ENCODE measurements at places on chromosomes 2 and 18. TPM values are rescaled to one million over a fixed set of nuclear protein-coding genes. Genes with fewer than 3 reads are reported as not detected.
A peak's percentile ranks its signal among the peaks of the same experiment; 100 is the strongest.

EFR3B gene
- 4.3 TPM for total RNA-seq

GRCh38 chr18:77448046-77448445, 198.4 kb downstream of the GALR1 start:
- DNase-seq: no peak

- DNase-seq: no peak
Measured at GRCh38 chr2:224165901-224166319, 126.8 kb upstream of the SERPINE2 start.

GRCh38 chr2:27093430-27094352, 7.1 kb downstream of the KHK start:
- no peak for DNase-seq

DNA sequence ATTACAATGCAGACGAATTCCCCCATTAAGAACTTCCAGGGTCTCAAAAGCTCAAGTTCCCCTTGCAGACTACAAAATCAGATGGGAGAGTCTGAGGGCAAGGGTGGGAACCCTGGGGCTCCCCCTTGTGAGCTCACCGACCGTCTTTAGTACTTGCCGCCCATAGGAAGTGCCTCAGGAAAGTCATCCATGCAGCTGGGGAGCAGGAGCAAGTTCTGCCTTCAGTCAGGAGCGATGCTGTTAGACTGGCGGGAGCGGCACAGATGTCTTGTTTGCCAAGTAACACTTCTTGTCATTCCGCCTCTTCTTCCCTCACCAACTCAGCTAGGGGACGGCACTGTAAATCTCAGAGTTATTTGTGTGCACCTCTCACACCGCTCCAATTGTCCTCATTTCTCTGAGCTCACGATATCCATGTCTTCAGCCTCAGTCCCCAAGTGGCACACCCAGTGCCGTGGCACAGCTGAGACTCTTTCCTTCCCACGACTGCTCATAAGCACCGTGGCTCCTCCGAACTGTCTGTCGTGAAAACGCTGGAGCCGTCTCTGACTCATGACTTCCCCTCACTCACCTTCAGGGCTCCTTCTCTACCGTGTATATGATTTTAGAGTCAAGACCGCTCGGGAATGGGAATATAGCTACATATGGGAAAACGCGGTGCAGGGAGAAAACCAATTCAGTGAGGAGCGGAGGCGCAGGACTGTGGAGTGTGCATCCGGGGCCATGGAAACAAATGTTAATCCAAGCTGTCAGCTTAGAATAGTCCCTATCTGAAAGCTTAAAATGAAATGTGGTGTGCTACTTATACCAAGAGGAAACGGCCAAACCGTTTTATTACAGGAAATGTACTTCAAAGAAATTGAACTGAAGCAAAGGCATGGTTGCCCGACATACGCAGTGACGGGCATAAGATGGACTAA, 34.0 kb downstream of the UXS1 start:
- DNase-seq: no peak

GRCh38 chr2:74845217-74845751, 11.4 kb downstream of the HK2 start:
- peak; percentile 84 for DNase-seq

HOXD13 gene
- total RNA-seq: 4.8 TPM

C2orf81 gene
- total RNA-seq: 1.4 TPM

DNA sequence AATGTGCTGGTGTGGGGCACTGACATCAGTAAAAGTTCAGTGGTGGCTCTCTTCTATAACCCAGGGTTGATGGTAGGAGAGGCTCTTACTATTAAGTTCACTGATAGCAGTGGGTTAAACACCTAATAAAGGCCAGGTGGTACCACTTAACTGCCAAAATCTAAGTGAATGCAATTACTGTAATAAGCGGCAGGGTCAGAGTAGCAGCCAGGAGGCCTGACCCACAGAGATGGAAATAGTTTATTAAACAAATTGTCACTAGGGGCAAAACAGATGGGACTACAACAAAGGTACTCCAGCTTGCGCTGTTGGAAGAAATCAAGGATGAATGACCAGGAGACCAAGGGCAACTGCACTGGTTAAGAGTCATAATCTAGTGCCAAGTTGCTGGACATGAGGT, 26.6 kb downstream of the ZSWIM2 start:
- no peak for DNase-seq

DNA sequence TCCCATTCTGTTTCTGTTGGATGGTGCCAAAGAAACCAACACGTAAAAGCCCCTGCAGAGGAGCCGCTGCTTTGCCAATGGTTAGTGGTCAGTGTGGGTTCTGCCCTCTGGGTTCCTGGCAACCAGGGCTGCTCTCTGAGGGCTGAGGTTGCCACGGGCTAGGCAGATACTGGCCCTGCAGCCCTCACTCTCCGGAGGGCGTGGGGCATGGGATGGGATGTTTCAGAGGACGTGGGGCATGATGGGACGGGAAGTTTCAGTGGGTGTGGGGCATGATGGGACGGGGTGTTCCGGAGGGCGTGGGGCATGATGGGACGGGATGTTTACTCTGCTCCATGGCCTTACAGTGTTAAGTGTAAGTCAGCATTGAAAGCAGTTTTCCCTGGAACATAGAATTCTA, 34.2 kb downstream of the ADI1 start:
- no peak for DNase-seq

- no peak for DNase-seq
Measured at GRCh38 chr2:172241222-172241621, 138.5 kb upstream of the DLX2 start.

GAD1 gene
- 4.3 TPM for total RNA-seq

- no peak for DNase-seq
Measured at GRCh38 chr18:59917422-59917821, 17.6 kb downstream of the PMAIP1 start.

DNA sequence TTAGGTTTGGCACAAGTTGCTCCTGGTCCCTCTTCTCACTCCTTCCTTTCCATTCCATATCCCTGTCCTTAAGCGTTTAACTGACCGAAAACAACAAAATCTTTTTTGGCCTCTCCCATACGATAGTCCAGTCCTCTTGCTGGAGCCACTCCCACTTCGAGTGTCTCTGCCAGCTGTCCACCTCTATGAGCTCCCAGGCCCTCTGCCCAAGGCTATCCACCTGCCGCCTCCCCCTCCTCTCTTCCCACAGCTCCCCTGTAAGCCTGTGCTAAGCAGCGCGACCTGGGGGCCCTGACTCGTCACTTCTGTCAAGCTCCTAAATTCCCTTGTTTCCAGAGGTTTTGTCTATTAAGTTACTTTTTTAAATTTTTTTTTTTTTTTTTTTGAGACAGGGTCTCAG, 47.0 kb upstream of the FOSL2 start:
- DNase-seq: no peak

- DNase-seq: no peak
Measured at GRCh38 chr2:105725388-105725787, 19.3 kb upstream of the NCK2 start.

- DNase-seq: no peak
Measured at GRCh38 chr2:155190342-155190741, 491.8 kb downstream of the KCNJ3 start.

DNA sequence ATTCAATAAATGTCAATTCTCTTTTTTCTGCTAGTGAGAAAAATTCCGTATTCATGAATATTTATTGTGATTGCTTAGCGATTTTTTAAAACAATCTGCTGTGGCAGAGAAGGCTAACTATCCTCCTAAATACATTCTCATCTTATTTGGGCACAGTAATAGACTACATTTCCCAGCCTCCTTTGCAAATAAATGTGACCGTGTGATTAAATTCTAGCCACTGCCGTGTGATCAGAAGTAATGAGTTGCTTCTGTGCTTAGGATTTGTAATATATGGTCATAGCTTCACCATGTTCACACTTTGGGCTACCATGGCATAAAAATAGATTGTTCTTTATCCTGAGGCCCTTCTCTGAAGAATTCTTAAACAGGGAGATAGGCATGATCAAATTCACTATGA, 179.6 kb downstream of the FAM124B start:
- DNase-seq: no peak

GRCh38 chr18:51110073-51110797, 80.2 kb downstream of the SMAD4 start:
- peak; percentile 35 for DNase-seq

MPP4 gene
- total RNA-seq: 3.6 TPM

CRYGC gene
- not detected for total RNA-seq

DNA sequence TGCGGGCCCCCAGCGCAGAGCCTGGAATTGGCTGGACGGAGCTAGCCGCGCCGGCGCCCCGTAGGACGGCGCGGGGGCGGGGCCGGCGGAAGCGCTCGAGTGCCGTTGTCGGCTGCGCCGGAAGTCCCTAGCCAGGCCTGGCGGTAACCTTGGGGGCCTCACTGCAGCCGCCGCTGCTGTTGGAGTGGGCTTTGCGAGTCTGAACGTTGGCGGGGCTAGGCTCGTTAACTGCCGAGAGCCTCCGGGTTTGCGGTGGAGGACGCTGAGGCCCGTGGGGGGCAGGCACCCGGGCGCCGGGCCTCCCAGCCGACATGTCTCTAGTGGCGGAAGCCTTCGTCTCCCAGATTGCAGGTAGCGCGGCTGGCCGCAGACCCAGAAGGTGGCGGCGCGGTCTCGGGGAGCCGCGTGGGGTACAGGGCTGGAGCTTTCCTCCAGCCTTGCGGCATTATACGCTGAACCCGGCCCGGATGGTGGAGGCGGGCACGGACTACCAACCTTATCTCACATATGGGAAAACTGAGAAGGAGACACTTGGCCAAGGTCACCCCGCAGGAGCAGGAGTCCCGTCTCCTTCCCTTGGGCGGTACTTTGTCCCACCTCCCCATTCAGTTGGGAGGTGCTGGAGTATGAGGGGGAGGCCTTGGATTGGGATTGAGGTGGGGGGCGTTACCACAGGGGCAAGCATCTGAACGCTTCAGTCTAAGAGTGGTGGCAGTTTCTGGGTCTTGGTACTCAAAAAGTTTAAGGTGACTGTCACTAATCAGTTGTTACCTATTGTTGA, at the start of gene MTX2:
TSS of gene MTX2 (plus strand) at position 124 of the 781 bp plus-strand sequence. CDS start at position 312, 188 bp downstream.
- DNase-seq: peak; percentile 81

MAPRE2 gene
- 52.2 TPM for total RNA-seq

GRCh38 chr2:202113571-202114142, 40.6 kb downstream of the KIAA2012 start:
- DNase-seq: peak; percentile 42

DNAJC5G gene
- not detected for total RNA-seq

DNA sequence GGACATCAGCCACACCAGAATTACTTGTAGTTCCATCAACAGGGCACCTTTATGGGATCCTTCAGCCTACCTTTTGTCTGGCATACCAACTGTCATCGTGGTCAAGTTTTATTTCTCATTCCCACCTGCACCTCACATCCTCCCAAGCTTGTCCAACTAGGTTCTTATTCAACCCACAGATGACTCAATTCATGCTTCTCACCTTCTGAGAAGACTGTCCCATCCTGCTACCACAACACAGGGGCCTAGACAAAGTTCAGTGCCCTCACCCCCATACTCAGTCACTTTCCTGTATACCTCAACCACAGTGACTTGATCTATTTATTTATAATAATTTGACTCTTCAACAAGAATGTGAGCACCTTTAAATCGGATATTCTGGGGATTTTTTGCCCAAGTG, 114.4 kb upstream of the ACVR1C start:
- DNase-seq: no peak

RNU2-63P gene
- not detected for total RNA-seq

DNA sequence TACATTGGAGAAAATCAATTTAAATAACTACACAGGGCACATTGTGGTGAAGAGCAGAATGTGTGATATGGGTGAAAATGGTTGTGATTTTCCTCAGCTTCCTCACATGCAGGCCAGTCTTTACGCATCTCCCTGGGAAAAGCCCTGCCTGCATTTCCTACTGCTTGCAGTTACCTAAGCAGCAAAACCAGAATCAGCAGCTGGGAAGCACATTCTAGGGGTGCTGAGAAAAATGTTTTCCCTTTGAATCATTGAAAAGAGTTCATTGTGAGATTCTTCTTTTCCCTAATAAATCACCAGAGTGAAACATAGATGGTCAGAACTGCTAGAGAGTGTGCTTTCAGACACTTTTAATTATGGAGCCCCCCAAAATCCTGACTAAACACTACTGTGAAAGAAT, 656.0 kb downstream of the TDRD15 start:
- no peak for DNase-seq

DNA sequence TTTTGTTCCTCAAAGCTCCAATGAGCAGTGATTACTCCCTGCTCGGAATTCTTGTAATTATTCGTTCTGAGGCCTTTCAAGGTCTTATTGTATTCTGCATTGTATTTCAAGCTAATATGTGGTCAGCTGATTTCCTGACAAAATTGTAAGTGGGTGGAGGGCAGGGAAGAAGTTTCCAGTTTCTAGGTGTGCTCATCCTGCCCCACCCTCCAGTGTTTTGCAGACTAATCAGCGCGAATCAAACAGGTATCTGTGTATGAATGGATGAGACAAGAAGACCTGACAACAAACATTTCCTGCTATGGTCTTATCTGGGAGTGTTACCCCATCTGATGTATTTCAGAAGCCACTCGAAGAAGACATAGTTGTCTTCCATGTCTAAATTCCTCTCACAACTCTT, 35.3 kb downstream of the MYCN start:
- DNase-seq: no peak

DNA sequence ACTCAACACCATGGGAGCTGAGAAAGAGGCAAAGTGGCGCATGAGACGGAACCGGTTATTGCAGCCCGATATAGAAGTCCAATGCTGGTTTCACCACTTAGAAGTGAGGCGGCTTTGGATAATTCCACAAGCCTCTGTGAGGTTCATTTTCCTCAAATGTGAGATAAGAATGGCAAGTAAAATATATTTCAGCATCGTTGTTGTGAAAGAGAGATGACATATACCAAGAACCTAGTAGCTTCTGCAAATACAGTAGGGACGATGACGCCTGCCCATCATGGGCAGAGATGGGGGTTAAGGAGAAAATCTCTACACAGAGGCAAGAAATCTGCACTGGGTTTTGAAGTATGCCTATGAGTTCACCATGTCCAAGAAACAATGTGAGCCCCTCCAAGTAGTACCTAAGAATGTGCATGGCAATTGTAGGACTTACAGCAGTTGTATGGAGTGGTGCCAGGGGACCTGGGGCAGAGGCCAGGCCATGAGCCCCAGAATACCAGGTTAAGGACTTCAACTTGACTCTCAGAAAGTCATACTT, 352.0 kb downstream of the RNF144A start:
- DNase-seq: no peak

SIX3 gene
- total RNA-seq: not detected

DNA sequence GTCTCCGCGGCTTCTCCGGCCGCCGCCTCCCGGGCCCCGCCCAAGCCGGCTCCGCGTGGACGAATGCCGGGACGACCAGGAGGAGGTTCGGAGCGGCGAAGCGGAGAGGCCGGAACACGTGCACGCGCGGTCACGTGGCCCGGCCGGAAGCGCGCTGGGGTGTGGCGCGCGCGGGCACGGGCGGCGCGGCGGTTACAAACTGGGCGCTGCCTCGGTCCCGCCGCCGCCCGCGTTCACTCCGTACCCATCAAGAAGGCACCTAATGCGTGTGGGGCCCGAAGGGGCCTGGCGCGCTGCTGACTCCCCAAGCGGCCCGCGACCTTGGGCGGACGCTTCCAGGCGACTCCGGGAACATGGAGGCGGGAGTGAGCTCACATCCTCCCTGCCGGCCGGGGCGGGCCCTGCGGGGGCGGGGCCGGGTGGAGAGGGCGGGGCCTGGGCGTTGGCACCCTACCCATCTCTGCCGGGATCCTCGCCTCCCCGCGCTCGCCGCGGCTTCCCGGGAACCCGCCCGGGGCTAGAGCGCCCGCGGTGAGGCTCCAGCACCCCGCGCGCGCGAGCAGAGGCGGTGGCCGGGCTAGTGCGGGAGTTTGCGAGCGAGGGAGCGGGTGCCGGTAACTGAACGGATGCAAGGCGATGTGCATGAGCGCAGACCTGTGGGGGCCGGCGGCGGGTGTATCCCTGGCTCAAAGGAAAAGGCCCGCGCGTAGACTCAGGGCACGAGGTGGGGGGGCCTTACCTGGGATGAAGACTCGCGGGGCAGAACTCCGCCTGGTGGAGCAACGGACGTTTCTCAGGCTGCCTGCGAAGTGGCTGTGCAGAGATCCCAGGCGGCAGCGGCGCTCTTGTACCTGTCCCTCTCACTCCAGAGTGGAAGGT, at the start of gene TMEM185B:
TSS of gene TMEM185B (minus strand) at position 367 of the 879 bp plus-strand sequence. CDS start 424 bp downstream, outside the sequence.
- peak; percentile 89 for DNase-seq

Measured in umbilical cord (tissue), 2 donors.